ENCODE measurements at places on chromosomes 6 and 20. TPM values are rescaled to one million over a fixed set of nuclear protein-coding genes. Genes with fewer than 3 reads are reported as not detected.

DNA sequence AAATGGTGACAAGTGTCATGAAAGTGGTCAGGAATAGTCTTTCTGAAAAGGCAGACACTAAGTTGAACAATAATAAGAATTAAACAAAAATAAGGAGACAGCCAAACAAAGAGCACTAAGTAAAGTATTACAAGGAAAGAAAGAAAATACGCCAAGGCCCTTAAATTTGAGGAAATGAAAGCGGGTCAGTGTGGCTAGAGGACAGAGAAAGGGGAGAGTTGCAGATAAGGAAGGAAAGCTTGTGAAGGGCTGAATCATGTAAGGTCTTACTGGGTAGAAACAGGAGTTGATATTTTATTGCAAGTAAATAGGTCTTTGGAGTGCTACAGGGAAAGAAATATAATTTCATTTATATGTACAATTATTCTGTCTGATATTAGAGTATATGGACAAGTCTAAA lies 732.1 kb downstream of the EPHA7 start:
- DNase-seq, result no peak

- DNase-seq, result peak; percentile 43
Observed at GRCh38 chr6:56091159-56091869, 156.1 kb downstream of the COL21A1 start.

- no peak for DNase-seq
Observed at GRCh38 chr6:68994521-68994920, 359.4 kb downstream of the ADGRB3 start.

DNA sequence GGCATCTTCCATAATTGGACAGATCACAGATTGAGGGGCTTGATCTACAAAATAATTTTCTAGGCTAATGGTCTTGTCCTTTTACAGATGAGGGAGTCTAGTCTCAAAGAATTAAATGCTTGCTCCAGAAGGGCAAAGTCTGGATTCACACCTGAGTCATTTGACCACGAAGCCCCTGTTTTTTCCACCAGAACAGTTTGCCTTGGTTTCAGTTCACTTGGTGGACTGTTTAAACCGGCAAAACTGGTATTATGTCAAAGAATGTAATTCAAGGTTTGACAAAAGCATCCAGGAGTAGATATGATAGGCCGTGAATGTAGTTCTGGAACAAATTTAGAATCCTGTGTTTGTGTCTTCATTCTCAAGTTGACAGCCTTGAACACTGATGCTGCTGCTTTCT lies 3.3 kb downstream of the MYO6 start:
- no peak for DNase-seq

The RAET1E gene
- not detected for total RNA-seq

Measured in SJCRH30 (cell line).